Type B pancreatic cell (in vitro differentiated cells): ENCODE measurements at places on chromosomes 6 and 20. TPM values are rescaled to one million over a fixed set of nuclear protein-coding genes. Genes with fewer than 3 reads are reported as not detected.
A peak's percentile ranks its signal among the peaks of the same experiment; 100 is the strongest.

- no peaks in the 10 kb centered on the region for H3K36me3 ChIP-seq
- DNase-seq = no peak
- H3K27ac ChIP-seq = no peak overlapping the region
- H3K4me1 ChIP-seq = no peaks in the 10 kb centered on the region
- no peak overlapping the region for H3K4me3 ChIP-seq
These were observed 161.3 kb upstream of the RREB1 start for GRCh38 chr6:6946206-6947155.

Gene CYP24A1
- 7.1 and 21.1 TPM in 2 replicates for total RNA-seq

GRCh38 chr6:111950661-111951496, 77.6 kb upstream of the FYN start:
- peaks cover 21% of the 10 kb centered on the region for H3K4me1 ChIP-seq
- no peaks in the 10 kb centered on the region for H3K27me3 ChIP-seq
- no peak overlapping the region for H3K4me3 ChIP-seq
- no peak overlapping the region for H3K27ac ChIP-seq
- DNase-seq = no peak

GRCh38 chr6:145468534-145468933, 266.8 kb downstream of the EPM2A start:
- no peak overlapping the region for H3K27ac ChIP-seq
- no peaks in the 10 kb centered on the region for H3K4me1 ChIP-seq
- no peak overlapping the region for H3K4me3 ChIP-seq

Gene STK38
- total RNA-seq = 50.1 and 64.9 TPM in 2 replicates

GRCh38 chr6:41733707-41734665, 1.4 kb downstream of the TFEB start:
- peak overlapping the region; percentile 58 for H3K27ac ChIP-seq
- H3K4me3 ChIP-seq = peak overlapping the region; percentile 89
- H3K4me1 ChIP-seq = no peaks in the 10 kb centered on the region
- DNase-seq = no peak
- peaks cover 23% of the 10 kb centered on the region for H3K27me3 ChIP-seq
- H3K36me3 ChIP-seq = no peaks in the 10 kb centered on the region

Gene HLA-G
- total RNA-seq = 4.6 and 8.3 TPM in 2 replicates

- no peak for DNase-seq
- peak overlapping the region; percentile 47 for H3K4me3 ChIP-seq
- no peaks in the 10 kb centered on the region for H3K27me3 ChIP-seq
- no peaks in the 10 kb centered on the region for H3K36me3 ChIP-seq
These were observed 385.5 kb downstream of the HDGFL1 start for GRCh38 chr6:22954749-22955385.

Gene TRIM15
- 0.92 and 1.4 TPM in 2 replicates for total RNA-seq

Gene SAMD5
- total RNA-seq = 9.2 and 11.5 TPM in 2 replicates

DNA sequence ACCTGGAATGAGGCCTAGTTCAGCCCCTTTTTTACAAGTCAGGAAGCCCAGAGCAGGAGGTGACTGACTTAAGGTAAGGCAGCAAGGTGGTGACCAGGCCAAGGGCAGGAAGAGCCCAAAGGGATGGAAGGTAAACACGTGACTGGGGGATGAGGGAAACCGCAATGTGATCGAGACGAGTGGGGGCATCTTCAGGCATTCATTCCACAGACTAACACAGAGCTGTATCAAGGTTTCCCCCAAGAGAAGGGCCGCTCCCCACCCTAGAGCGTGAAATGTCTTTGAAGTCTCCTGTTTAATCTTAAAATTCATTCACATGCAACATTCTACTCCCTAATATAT, 76.3 kb upstream of the PIM1 start:
- no peaks in the 10 kb centered on the region for H3K36me3 ChIP-seq
- H3K27ac ChIP-seq = peak overlapping the region; percentile 86
- no peaks in the 10 kb centered on the region for H3K27me3 ChIP-seq
- H3K4me3 ChIP-seq = no peak overlapping the region
- H3K4me1 ChIP-seq = peaks cover 28% of the 10 kb centered on the region

Gene CRISP3
- 57.4 and 120 TPM in 2 replicates for total RNA-seq

Gene KCNK5
- total RNA-seq = 7.6 and 10.1 TPM in 2 replicates

Gene CDKN1A
- total RNA-seq = 76.3 and 185 TPM in 2 replicates

- H3K4me1 ChIP-seq = no peaks in the 10 kb centered on the region
- H3K27me3 ChIP-seq = no peaks in the 10 kb centered on the region
- no peak overlapping the region for H3K27ac ChIP-seq
- peak overlapping the region; percentile 81 for H3K4me3 ChIP-seq
- DNase-seq = no peak
These were observed 21.2 kb downstream of the THEMIS start for GRCh38 chr6:127879685-127880084.

Gene ELOVL4
- 9.1 and 11.5 TPM in 2 replicates for total RNA-seq

DNA sequence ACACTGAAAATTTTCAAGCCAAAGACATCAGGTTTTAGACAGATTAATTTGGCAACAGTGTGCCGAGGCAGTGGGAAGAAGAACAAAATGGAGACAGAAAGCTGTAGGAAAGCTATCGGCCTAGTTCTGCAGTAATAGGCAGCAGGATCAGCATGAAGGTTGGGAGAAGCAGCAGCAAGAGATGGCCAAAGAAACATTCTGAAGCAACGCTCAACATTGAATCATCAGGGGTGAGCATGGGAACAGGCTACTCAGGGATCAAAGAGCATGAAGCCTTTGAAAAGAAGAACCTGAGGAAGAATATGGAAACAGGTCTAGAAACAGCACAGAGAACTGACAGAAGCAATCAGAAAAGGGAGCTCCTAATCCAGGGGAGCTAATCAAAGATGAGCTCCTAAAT, 7.1 kb upstream of the DST start:
- H3K4me1 ChIP-seq = peaks cover 14% of the 10 kb centered on the region
- no peak for DNase-seq
- peaks cover 24% of the 10 kb centered on the region for H3K36me3 ChIP-seq
- no peak overlapping the region for H3K27ac ChIP-seq

DNA sequence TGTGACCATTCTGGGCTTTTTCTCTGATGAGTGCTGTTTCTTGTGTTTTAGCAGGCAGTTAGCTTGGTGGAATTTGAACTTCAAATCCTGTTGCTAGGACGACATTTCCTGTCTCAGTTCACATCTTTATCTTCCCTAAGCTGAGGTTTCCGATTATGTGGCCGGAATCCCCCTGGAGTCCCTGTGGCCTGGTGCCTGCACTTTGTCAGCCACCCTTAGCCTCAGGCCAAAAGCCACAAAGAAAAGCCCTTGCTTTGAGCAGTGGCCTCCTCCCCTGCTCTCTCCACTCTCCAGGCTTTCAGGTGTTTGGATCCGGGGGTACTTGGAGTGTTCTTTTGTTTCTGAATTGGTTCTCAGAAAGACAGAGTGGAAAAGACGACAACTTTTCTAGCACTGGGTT, 59.9 kb upstream of the PMEPA1 start:
- peaks cover 11% of the 10 kb centered on the region for H3K4me1 ChIP-seq
- H3K4me3 ChIP-seq = no peak overlapping the region
- no peaks in the 10 kb centered on the region for H3K27me3 ChIP-seq

Gene SEL1L2
- total RNA-seq = not detected in 2 replicates

GRCh38 chr6:13485923-13486562, 1.4 kb downstream of the GFOD1 start:
- H3K27ac ChIP-seq = peak overlapping the region; percentile 46
- no peaks in the 10 kb centered on the region for H3K36me3 ChIP-seq
- peak overlapping the region; percentile 97 for H3K4me3 ChIP-seq
- DNase-seq = no peak
- peaks cover 39% of the 10 kb centered on the region for H3K27me3 ChIP-seq

DNA sequence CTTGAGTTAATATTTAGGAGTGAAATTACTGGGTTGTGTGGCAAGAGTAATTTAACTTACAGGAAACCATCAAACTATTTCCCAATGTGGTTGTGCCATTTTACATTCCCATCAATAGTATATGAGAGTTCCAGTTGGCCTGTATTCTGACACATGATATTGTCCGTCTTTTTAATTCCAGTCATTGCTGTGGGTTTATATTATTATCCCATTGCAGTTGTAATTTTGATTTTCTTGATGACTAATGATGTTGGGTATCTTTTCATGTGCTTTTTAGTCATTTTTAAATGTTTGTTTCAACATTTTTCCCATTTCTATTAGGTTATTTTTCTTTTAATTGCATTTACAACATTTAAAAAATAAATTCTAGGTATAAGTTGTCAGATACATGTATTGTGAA, 614.0 kb downstream of the UTRN start:
- H3K4me3 ChIP-seq = no peak overlapping the region
- H3K27me3 ChIP-seq = peaks cover 3% of the 10 kb centered on the region
- H3K36me3 ChIP-seq = no peaks in the 10 kb centered on the region

Gene PGC
- total RNA-seq = 3.5 and 56.6 TPM in 2 replicates

DNA sequence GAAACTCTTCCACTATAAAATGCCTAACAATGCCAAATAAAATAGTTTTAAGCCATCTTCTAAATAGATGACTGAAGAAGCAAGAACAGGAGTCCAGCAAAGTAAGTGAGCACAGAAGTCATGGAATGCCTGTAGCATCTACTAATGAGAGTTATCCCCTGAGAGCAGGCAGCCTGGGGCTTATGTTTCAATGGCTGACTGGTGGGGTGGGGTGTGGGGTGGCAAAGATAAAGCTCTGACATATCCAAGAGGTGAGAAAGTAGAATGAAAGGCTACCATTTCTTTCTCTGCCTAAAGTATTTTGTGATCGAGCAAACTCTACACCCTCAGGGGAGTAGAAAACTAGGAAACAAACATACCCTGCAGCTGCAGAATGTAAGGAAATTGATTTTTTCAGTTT, 348.8 kb downstream of the TFAP2B start:
- DNase-seq = no peak
- H3K4me3 ChIP-seq = no peak overlapping the region
- no peaks in the 10 kb centered on the region for H3K27me3 ChIP-seq
- no peak overlapping the region for H3K27ac ChIP-seq
- no peaks in the 10 kb centered on the region for H3K36me3 ChIP-seq

Gene FUT9
- 1.4 and 4.9 TPM in 2 replicates for total RNA-seq

DNA sequence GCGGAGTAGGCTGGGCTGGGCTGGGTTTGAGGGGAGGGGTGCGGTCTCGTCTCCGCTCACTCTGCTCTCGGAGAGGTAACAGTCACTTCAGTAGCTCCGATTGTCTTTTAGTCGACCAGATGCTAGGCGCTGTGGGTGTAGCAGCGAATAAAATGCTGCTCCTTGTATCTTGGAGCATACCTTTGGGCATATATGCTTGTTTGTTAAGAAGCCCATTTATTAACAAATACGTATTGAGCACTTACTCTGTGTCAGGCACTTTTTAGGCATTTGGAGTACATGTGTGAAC, 545 bp downstream of the ACTR5 start:
- no peak for DNase-seq
- H3K4me3 ChIP-seq = peak overlapping the region; percentile 94
- H3K27me3 ChIP-seq = peaks cover 11% of the 10 kb centered on the region
- H3K4me1 ChIP-seq = peaks cover 13% of the 10 kb centered on the region
- peak overlapping the region; percentile 19 for H3K27ac ChIP-seq

Gene ZNF322
- 31.9 and 40.2 TPM in 2 replicates for total RNA-seq

DNA sequence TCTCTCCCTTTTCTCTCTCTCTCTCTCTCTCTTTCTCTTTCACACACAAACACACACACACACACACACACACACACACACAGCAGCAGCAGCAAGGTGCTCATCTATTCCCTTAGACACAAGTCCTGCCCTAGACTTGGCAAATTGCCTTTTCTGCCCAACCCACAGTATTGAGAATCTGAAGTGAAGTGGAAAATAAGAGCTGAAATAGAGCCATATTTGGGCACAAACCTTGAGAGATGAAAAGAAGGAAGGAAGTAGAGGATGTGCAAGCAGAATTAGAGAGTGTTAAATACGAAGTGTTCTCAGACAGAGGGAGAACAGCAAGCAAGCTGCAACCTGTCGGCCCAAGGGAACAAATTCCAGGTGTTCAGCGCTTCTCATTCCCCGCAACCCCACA, 557.5 kb upstream of the NOX3 start:
- no peaks in the 10 kb centered on the region for H3K36me3 ChIP-seq
- no peak overlapping the region for H3K27ac ChIP-seq
- H3K4me1 ChIP-seq = no peaks in the 10 kb centered on the region
- no peaks in the 10 kb centered on the region for H3K27me3 ChIP-seq
- DNase-seq = no peak

GRCh38 chr6:166279393-166279679, 28.9 kb downstream of the PRR18 start:
- peaks cover 7% of the 10 kb centered on the region for H3K4me1 ChIP-seq
- H3K27me3 ChIP-seq = peaks cover 77% of the 10 kb centered on the region
- H3K36me3 ChIP-seq = no peaks in the 10 kb centered on the region
- no peak overlapping the region for H3K27ac ChIP-seq
- DNase-seq = no peak
- H3K4me3 ChIP-seq = no peak overlapping the region

Gene HLA-DPA1
- total RNA-seq = 1.3 and 2.6 TPM in 2 replicates

Gene GHRH
- 0.77 and 3.9 TPM in 2 replicates for total RNA-seq

DNA sequence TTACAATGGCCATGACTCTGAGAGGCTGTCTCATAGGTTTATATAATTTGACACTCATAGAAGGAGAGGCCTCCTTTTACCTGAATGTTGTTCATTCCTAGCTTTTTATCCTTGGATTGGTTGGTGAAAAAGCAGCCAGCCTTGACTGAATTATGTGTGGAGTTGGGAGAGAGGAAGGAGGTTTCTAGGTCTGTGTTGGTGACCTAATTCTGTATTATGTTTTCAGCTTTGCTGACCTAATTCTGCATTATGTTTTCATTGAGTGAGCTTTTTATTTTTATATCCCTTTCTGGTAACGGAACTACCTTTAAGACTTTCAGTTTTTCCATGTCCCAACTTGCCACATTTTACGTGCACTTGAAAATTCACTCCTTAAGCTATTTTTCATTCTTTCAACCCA, 59.1 kb upstream of the RNF144B start:
- no peaks in the 10 kb centered on the region for H3K27me3 ChIP-seq
- no peak for DNase-seq
- no peak overlapping the region for H3K27ac ChIP-seq

GRCh38 chr6:149089510-149089909, 228.0 kb upstream of the TAB2 start:
- no peaks in the 10 kb centered on the region for H3K27me3 ChIP-seq
- H3K4me3 ChIP-seq = no peak overlapping the region
- no peaks in the 10 kb centered on the region for H3K36me3 ChIP-seq

DNA sequence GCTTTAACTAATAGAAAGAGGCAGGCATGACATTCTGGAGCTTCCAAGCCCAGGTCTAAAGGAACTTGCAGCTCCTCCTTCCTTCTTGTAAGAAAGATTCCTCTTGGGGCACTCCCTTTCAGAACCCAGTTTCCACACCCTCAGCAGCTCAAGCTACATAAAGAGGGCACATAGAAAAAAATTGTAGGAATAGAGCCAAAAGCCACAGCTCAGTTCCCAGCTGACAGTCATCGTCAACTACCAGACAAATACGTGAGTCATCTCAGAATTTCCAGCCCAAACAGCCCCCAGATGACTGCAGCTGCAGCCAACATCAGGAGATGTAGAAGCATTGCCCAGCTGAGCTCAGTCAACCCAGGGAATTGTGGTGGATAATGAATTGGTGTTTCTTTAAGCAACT, 349.8 kb upstream of the ARID1B start:
- H3K4me3 ChIP-seq = no peak overlapping the region
- H3K27me3 ChIP-seq = no peaks in the 10 kb centered on the region
- no peak overlapping the region for H3K27ac ChIP-seq
- peaks cover 3% of the 10 kb centered on the region for H3K36me3 ChIP-seq

- H3K36me3 ChIP-seq = no peaks in the 10 kb centered on the region
- no peak overlapping the region for H3K27ac ChIP-seq
- H3K27me3 ChIP-seq = no peaks in the 10 kb centered on the region
- no peak overlapping the region for H3K4me3 ChIP-seq
- H3K4me1 ChIP-seq = peaks cover 5% of the 10 kb centered on the region
- no peak for DNase-seq
These were observed 183.0 kb upstream of the QKI start for GRCh38 chr6:163231356-163232014.
